ENCODE measurements at places on chromosomes 4 and X. TPM values are rescaled to one million over a fixed set of nuclear protein-coding genes. Genes with fewer than 3 reads are reported as not detected.

Gene TRO
- 7.9 TPM for total RNA-seq

Gene GYPE
- total RNA-seq: not detected

Gene PCDH7
- total RNA-seq: not detected

Gene MAGED4B
- total RNA-seq: 3.6 TPM

Gene XAGE5
- not detected for total RNA-seq

Gene SYN1
- 3.0 TPM for total RNA-seq

Gene OR13H1
- total RNA-seq: not detected

Gene GAGE12E
- total RNA-seq: not detected

Gene HSPA4L
- 1.2 TPM for total RNA-seq

Gene TCEANC
- 1.4 TPM for total RNA-seq

Gene NIPAL1
- 3.9 TPM for total RNA-seq

Gene FSTL5
- total RNA-seq: not detected

Gene TRIM2
- 0.32 TPM for total RNA-seq

Measured in activated naive CD4-positive, alpha-beta T cell treated with anti-CD3 and anti-CD28 coated beads, Interleukin-2, amount 50 U/mL, for 72 hours (primary cell).